ENCODE measurements at places on chromosomes 16 and 17.
A peak's percentile ranks its signal among the peaks of the same experiment; 100 is the strongest.

GRCh38 chr17:15233022-15233805 lies 31.9 kb downstream of the PMP22 start:
- no peak for DNase-seq

DNA sequence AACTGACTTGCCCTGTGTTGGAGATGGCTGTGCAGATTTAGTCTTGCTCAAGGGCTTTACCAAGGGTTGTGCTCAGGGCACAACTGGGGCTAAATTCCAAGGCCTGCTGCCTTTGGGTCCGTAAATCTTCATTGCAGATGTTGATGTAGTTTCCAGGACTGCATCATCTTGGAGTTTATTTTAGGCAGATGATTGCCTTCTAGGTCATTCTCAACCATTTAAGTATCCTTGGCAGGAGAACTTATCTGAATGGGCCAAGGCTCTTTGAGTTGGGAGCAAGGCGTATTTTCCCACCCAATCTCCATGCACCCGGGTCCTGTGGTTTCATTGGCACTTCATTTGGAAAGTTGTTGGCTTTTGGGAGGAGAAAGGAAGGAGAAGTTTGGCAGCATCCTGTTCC lies 200.3 kb downstream of the MSI2 start:
- DNase-seq: no peak

- no peak for DNase-seq
These were observed 131.8 kb downstream of the STX8 start for GRCh38 chr17:9443811-9444210.

DNA sequence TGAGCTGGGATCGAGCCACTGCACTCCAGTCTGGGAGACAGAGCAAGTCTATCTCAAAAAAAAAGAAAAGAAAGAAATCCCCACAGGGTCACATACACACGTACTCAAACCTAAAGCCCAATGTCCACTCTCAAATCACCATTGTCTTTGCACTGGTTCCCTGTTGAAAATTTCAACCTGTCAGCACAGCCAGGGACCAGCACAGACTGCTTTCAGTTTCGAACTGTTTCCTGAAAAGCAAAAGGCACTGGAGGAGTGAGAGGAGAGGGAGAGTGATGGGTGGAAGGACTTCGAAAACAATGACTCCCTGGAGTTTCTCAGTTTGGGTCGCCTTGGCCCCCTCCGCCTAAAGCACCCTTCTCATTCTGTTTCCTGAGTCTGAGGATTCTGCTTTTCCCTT lies 9.0 kb upstream of the CD300C start:
- DNase-seq: no peak

- no peak for DNase-seq
These were observed 574 bp downstream of the MPP3 start for GRCh38 chr17:43832168-43832975.

DNA sequence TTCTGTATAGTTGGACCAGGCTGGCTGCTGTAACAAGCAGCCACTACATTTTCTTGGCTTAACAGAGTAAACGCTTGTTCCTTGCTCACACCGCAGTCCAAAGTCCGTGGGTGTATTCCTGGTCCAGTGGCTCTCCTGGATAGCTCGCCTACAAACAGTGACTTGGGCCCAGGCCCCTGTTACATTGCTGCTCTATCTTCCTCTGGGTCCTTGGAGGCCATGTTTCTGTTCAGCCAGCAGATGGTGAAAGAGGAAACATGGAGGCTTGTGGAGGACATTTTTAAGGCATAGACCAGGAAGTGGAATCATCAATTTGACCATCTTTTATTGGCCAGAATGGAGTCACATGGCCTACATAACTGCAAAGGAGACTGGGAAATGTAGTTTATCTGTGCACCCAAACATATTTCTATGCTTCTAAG lies 55.1 kb downstream of the ATP2C2 start:
- DNase-seq: no peak

DNA sequence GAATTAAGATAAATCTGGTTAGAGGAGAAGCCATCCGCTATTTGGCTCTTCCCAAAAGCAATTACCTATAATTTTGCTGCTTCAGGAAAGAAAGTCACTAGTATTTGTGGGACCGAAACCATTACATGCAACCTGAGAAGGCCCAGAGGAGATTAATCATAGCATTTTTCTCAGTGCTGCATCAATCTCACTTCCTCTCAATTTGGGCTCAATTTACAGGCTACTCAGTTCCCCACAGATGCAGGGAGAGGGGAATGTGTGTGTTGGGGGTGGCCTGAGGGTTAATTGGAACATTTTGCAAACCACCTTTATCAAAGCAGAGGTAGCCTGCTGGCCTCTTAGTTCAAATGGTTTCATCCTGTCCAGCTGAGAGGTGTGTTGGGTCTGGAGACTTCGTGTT lies 394.7 kb upstream of the ASIC2 start:
- no peak for DNase-seq

GRCh38 chr16:5706211-5706610 lies 608.6 kb upstream of the EEF2KMT start:
- no peak for DNase-seq

- no peak for DNase-seq
These were observed 119.7 kb downstream of the RAB11FIP4 start for GRCh38 chr17:31511195-31511578.

- DNase-seq: peak; percentile 75
These were observed 34.4 kb upstream of the PRKCB start for GRCh38 chr16:23801378-23801777.

DNA sequence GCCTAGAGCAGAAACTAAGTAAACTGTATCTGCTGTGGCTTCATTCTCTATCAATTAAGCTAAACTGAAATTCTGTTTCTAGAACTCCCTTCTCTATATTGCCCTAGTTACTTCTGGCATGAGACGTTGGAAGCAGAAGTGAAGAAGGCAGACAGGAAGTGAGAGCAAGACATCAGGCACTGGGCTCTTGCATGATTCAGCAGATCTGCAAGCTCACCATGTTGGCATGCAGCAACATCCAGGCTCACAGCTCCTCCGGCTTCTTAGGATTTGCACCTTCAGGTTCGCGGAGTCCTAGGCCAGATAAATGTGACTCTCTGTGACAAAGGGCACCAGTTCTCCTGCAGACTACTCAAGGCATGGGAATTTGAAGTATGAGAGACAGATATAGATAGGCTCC lies 148.3 kb downstream of the CDH8 start:
- no peak for DNase-seq

GRCh38 chr17:57849163-57849873 lies 526 bp downstream of the MRPS23 start:
- no peak for DNase-seq

DNA sequence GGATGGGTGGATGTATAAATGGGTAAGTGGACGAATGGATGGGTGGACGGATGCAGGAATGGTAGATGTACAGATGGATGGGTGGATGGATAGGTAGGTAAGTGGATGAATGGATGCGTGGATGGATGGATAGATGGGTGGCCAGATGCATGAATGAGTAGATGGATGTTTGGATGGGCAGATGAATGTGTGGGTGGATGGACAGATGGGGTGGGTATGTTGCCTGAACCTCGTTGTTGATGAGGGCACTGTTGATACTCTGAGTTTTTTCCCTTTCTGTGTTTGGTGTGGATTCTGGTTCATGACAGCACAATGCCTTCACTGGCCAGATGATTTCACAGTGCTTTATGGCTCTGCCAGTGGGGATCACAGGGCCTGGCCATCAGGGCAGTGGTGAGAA lies 208.3 kb downstream of the NPIPB11 start:
- no peak for DNase-seq

DNA sequence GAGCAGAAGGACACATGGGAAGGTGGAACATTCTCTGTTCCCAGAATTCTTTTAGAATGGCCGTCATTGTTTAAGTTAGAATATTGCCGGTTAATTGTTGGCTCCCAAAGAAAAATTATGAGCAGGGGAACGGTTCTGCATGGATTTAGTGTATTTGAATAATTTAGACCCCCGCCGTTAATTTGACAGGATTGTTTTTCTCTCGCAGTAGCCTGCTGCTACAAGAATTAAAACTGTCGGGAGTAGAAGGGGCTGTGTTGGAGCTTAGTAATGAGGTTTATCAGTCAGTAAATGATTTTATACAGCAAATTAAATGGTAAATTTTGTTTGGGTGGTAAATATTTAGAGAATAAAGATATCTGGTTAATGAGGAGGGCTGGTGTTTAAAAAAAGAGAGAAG lies 431.2 kb upstream of the DYNLRB2 start:
- no peak for DNase-seq

GRCh38 chr16:19177111-19177739 lies 9.2 kb downstream of the SYT17 start:
- DNase-seq: no peak

DNA sequence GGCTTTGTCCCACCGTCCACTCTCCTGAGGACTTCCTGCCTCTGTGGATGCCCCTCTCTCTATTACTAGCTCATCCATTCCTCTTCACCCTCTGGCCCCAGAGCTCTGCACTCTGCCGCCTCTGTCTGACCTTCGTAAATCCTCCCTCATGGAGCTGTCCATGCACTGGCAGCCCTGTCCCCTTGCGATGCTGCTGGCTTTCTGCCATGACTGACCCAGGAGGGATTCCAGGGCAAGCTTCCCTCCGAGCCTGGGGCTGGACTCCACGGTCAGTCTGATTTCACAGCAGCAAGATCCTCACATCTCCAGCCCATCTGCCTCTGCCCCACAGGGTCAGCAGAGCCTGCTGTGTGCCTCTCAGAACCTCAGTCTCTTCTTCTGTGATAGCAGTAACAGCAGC lies 4.7 kb downstream of the CBFA2T3 start:
- no peak for DNase-seq

DNA sequence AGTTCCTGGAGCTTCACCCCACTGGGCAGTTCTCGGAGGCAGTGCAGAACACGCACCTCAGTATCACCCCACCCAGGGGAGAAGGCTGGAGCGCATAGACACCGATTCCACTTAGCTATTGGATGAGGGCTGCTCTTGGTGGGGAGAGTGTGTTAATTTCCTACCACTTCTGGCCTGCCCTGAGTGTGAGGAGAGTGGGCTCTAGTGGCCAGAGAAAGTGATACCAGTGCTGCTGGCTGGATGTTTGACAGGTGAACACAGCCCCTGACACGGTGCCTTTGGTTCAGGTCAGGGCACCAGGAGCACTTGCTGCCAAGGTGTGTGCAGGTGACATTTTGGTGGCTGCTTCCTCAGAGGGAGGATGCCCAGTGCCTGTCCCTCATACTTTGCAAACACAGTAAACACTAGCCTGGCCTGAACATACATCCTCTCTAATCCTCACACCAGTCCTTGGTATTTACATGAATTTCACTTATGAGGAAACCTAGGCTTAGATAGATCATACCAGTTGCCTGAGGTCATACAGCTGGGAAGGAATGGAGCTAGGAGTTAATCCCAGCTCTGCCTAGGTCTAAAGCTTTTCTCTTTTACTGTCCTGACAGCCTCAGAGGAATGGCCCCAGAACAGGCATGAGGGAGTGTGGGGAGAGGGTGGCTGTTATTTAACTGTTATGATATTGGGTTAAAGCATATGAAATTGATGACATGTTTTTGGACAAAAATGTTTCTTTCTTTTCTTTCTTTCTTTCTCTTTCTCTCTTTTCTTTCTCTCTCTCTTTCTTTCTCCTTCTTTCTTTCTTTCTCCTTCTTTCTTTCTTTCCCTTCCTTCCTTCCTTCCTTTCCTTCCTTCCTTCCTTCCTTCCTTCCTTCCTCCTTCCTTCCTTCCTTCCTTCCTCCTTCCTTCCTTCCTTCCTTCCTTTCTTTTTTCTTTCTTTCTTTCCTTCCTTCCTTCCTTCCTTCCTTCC lies 21.0 kb upstream of the ITGAX start:
- peak; percentile 39 for DNase-seq

- DNase-seq: no peak
These were observed 1.0 kb downstream of the MAP2K4 start for GRCh38 chr17:12021623-12022140.

- no peak for DNase-seq
These were observed 1.8 kb downstream of the SOCS1 start for GRCh38 chr16:11253995-11254912.

DNA sequence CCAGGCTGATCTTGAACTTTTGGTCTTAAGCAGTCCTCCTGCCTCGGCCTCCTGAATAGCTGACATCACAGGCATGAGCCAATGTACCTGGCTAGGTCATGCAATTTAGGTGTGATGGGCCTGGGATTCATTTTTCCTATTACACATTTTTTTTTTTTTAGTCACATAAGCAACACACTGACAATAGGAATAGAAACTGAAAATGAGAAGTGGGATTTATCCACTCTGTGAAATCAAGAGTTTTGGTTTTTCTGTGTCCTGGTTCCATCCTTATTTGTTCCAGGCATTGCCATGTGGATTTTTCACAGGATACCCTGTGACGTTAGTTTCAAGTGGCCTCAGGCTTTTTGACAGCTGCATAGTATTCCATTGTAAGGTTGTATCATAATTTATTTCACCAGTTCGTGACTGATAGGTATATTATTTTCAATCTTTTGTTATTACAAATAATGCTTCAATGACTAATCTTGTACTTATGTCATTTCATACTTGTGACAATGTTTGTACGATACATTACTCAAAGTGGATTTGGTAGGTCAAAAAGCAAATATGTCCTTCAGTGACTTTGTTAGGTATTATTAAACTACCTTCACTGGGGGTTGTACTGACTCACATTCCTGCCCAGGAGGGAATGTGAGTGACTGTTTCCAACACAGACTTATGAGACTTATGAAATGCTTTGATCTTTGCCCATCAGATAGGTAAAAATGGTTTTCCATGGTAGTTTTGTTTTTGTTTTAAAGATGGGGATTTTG lies 10.6 kb downstream of the ADCY7 start:
- no peak for DNase-seq

DNA sequence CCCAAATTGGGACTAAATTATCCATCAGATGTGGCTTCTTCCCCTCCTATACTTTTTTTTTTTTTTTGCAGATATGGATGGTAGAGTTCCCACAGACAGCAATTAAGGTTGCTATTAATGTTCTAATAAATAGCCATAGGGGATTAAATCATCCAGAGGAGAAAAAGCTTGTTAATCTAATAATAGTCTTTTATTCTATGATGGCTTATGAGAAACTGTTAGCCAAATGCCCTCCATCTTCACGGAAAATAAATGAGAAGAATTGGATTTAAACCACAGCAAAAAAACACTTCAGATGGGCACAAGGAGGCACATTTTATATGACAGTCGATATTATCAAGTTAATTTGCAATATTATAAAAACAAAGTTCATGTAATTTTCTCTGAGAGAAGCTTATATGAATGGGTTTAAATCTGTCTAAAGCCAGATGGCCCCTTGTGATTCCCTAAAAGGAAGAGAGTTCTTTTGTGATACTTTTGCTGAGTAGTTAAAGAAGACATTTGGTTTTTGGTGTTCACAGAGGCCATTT lies 5.1 kb upstream of the CAPNS2 start:
- no peak for DNase-seq

GRCh38 chr16:67481561-67482232 lies 740 bp upstream of the ATP6V0D1 start:
- DNase-seq: peak; percentile 61

DNA sequence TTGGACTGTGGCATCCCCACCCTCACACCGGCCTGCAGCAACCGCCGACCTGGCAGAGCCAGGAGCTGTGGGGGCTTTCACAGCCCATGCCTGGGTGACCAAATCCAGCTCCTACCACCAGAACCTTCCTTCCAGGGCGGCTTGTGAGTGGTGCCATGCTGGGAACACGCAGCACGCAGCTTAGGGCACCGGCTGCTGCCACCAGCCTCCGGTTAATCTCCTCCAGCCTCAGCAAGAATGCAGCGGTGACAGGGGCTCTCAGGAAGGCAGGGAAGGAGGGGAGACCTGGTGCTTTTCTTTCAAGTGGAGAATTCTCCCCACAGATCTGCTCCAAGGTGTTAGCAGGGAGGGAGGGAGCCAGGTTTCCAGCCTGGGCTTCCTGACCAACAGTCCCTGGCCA lies 32.3 kb upstream of the ANKRD40CL start:
- no peak for DNase-seq

- DNase-seq: no peak
These were observed 127.2 kb downstream of the CCDC144A start for GRCh38 chr17:16817201-16817600.

Data from naive thymus-derived CD8-positive, alpha-beta T cell (primary cell).